ENCODE measurements at places on chromosomes 7 and 10.

DNA sequence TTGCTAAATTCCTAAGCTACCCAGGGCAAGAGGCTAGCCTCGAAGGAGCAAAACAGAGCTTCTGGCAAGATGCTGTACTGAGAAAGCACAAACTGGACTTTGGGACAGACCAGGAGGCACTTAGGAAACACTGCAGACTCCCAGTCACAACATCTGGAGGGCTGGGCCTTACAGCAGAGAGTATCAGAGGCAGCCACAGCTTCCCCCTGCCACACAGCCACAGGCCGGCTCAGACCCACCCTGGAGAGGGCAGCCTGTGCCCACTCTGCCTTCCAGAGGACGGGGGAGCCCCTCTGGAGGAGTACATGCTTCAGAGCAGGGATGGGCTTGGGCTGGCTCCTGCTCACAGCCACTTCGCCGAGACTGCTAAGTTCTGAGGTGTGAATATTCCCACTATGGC is 17.4 kb downstream of the ESYT2 start:
- no peak for DNase-seq

GRCh38 chr7:1843271-1843861 is 173.3 kb downstream of the ELFN1 start:
- no peak for DNase-seq

DNA sequence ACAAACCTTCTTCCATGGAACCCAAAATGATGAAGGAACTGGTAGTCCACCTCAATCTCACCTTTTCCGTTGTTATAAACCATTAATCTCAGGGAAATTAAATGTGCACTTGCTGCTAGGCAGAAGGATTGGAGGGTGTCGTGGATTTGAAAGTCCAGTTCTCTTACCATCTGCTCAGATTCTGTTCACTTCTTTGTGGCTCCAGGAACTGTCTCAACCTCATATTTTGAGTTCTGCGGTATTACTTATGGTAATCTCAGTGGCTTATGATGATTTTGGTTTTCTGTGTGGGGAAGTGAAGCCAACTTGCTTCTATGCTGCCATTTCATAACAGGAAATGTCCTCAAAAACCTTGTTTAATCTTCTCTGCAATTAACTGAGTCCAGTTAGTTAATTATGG is 136.4 kb downstream of the CDC14C start:
- DNase-seq: no peak

DNA sequence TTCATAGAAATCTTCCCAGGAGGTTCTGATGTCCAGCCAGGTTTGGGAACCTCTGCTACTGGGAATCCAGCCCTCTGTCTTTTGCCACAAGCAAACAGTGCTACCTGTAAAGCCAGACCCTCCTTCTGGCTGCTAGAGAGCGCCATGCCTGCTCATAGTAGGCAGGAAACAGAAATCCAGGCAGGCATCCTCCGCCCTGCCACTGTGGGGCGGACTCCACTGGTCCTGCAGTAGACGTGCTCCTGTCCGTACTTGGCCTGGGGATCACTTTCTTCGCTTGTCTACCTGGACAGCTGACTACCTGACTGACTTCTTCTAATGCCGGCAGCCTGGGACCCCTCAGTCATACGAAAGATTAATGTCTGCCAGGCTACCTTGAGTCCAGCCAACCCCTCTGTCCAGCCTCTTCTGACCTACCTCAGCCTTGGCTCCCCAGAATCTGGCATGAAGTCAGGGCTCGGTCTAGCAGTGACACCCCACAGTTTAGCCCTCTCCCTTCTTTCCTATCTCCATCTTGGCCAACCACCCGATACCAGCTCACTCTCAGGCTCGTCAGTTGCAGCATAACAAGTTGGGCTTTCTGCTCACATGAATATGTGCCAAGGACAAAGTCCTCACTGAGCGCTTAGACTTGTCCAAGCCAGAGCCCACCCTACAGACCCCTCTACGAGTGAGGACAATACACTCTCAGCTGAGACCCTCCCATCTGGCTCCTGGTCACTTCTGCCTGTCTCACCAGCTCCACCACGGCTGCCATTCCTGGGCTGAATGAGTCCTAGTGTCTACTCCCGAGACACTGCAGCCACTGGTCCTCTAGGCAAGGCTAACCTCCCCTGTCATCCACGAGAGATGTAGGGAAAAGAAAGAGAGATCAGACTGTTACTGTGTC is 43.9 kb upstream of the OPALIN start:
- no peak for DNase-seq

DNA sequence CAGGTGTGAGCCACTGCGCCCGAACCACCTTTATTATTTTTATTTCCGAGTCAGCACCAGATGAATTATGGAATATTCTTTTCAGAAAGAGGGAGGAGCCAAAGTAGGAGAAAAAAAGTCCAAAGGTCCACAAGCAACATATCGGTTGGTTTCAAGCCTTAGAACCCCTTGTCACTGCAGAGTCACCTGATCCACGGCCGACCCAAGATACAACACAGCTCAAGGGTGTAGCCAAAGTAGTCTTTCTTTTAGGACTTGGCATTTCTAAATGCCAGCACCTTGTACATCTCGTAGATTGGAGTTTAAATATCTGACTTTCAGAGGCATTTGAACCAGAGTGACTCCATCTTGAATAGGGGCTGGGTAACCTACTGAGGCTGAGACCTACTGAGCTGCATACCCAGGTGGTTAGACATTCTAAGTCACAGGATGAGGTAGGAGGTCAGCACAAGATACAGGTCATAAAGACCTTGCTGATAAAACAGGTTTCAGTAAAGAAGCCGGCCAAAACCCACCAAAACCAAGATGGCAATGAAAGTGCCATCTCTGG is 113.9 kb upstream of the ANLN start:
- DNase-seq: no peak

DNA sequence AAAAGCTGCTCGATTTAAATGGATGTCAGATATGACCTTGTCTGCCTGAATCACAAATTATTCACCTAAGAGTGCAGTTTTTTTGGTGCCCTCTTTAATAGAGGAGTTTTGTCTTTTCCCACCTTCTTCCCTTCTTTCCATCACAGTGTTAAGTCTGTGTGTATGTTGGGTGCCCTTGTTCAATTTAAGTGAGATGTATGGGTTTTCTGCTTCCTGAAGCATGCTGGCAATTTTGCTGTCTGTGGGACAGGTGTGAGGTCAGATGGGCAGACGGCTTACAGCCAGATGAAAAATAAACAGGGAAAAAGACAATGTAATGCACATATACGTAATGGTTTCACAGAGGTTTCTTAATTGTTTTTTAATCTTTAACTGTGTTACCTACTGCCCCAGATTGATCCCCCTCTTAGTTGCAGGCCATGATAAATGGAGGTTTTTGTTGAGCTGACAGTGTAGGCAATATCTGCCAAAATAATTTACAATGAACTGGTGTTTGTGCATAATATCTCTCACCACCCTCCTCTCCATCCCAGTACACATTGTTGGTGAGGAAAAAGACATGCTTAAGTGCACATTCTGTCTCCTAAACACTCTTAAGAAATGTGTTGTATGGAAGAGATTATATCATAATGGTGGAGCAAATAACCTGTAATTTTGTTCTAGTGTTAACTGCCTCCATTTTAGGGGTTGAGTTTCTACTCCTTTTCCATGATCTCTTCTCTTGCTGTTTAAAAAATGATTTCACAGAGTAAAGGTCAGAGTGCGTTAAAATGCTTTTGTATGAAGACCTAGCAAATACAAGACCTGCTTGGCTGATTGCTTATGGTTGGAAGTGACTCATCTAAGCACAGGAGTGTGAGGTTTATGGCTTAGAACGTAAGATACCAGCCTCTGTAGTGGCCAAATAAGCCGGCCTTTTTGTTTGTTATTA is 123.9 kb downstream of the LRRC4 start:
- DNase-seq: no peak

DNA sequence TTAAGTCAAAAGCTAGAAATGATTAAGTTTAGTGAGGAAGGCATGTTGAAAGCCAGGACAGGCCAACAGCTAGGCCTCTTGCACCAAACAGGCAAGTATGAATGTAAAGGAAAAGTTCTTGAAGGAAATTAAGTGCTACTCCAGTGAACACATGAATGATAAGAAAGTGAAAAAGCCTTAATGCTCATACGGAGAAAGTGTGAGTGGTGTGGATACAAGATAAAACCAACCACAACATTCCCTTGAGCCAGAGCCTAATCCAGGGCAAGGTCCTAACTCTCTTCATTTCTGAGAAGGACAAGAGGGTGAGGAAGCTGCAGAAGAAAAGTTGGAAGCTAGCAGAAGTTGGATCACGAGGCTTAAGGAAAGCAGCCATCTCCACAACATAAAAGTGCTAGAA is 53.0 kb downstream of the DNAJC1 start:
- no peak for DNase-seq

GRCh38 chr10:48545462-48546145 is 59.3 kb downstream of the ARHGAP22 start:
- no peak for DNase-seq

GRCh38 chr10:115947104-115947503 is 325.9 kb downstream of the GFRA1 start:
- DNase-seq: no peak

DNA sequence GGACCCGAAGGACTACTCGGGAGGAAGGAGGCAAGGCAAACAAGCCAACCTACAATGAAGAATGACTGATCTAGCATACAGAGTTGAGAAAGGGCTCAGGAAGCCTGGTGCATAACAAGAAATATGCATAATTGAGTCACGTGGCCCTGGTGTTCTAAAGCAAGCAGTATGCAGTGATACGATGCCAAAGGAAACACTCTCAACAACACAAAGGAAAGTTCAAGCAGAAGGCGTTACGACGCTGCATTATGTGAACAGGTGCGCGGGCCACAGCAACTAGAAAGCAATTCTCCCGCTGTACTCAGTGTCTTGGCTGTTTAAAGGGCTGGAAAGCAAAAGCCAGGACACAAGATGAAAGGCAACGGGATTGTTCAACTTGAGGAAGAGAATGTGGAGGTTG is 100.8 kb downstream of the PRTFDC1 start:
- DNase-seq: no peak

DNA sequence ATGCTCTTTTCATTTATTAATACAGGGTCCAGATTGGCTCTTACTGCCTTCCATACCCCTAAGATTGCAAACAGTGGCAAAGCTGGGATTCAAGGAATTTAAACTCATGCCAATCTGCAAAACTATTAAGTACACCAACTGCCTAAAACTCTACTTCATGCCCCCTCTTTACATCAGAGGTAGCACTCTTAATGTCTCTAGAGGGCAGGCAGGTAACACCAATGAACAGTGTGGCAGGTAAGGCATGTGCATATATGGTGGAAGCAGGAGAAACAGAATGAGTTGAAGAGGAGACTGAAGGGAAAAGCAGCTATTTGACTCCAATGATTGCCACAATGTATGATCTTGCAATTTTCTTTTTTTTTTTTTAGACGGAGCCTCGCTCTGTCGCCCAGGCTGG is 156.7 kb downstream of the BTAF1 start:
- no peak for DNase-seq

GRCh38 chr10:34813626-34814222 is 1.4 kb downstream of the PARD3 start:
- no peak for DNase-seq

DNA sequence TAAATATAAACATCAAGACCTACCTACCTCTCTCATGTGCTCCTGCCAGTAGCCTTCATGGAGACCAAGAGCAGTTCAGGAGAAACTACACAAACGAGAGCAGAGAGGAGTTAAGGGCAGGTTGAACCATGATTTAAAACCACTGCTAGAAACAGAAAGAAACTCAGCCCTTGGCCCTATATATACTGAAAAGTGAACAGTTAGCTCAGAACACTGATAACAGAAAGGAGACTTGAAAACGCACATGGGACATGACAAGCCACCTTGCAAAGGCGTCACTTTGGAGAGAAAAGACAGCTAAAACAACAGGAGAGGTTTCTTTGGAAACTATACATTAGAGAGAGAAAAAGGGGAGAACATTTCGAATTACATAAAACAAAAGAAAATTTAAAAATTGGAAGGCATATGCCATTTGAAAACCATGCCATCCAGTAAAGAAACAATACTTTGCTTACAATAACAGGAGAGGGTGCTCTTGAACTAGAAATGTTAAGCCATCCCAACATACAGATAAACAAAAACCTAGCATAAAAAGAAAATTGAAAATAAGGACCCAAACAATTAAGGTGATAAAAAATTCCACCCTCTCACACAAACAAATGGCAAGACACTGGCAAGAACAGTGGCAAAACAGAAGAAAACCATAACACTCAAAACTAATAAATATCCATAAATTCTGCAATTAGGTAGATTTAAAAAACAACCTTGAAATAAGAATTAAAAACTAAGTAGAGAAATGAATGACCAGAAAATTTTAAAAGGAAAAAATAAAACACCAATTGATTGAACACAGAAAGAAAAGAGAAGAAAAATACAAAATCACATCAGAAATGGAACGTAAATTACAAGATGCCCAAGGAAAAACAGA is 232.7 kb downstream of the IMMP2L start:
- DNase-seq: no peak

- no peak for DNase-seq
Observed at GRCh38 chr10:35567951-35568350, 37.2 kb upstream of the GJD4 start.

- no peak for DNase-seq
Observed at GRCh38 chr7:105497016-105497415, 25.1 kb downstream of the PUS7 start.

DNA sequence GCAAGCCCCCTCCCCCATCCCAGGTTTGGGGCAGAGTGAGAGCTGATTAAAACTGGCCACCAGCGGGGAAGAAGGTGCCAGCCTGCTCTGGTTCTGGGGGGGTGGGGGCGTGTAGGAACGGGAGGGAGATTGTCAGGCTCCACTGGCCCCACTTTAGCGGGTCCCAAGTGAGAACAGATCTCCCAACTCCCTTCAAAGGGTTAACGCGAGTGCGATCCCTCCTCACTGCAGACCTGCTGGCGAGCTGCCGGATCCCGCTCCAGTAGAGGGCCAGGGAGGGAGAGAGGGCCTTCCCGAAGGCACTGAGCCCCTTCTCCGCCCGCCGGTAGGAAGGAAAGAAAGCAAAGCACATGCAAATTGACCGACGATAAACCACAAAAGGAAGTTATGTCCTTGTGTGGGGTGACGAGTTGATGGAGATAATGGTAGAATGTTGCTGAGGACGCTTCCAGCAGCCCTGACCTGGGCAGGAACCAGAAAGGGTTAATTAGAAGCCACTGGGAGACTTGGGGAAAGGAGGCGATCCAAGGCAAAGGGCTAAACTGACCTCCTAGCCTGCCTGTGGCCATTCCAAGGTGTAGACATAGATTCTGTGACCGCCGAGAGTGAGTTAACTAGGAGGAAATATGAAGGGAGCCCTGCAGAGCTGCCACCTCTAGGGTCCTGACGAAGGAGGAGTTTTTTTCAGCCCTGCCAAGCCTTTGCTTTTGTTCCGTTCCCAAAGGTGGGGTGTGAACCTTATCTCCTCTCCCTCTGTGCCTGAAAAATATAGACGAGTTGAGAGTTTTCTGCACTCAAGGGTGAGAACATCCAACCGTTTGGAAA is 1.5 kb downstream of the NRG3 start:
- no peak for DNase-seq

- DNase-seq: no peak
Observed at GRCh38 chr10:909831-910230, 21.7 kb downstream of the LARP4B start.

- no peak for DNase-seq
Observed at GRCh38 chr10:8531116-8531515, 476.6 kb downstream of the GATA3 start.

Measured in activated T-cell treated with anti-CD3 and anti-CD28 coated beads, Interleukin-2, amount 50 U/mL, for 72 hours (primary cell).